NT2/D1 (cell line): ENCODE measurements at places on chromosomes 5 and 9.

DNA sequence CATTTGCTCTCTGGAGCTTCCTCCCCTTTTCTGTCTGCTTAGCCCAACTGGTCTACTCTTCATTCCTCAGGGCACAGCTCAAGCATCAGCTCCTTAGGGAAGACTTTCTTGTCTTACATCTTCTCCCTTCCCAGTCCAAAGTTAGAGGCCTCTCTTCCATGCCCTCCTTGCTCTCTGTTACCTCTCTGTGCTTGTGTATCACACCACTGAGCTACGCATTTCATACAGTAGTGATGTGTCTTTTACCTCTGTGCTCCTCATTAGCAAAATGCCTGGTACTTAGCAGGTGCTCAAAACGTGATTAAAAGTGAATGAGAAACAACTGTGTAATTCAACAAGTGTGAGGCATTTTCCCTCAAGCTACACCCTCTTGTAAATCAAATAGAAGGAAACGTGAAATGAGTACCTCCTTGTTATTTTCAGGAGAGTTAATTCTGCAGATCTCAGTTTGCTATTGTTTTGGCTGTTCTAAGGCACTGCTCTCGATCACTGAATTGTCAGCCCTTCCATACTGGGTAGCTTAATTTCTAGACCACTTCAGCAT, 39.0 kb downstream of the ERAP1 start:
- peak; percentile 2 for DNase-seq

- no peak for DNase-seq
Observed at GRCh38 chr5:87151547-87151946, 116.1 kb upstream of the RASA1 start.

DNA sequence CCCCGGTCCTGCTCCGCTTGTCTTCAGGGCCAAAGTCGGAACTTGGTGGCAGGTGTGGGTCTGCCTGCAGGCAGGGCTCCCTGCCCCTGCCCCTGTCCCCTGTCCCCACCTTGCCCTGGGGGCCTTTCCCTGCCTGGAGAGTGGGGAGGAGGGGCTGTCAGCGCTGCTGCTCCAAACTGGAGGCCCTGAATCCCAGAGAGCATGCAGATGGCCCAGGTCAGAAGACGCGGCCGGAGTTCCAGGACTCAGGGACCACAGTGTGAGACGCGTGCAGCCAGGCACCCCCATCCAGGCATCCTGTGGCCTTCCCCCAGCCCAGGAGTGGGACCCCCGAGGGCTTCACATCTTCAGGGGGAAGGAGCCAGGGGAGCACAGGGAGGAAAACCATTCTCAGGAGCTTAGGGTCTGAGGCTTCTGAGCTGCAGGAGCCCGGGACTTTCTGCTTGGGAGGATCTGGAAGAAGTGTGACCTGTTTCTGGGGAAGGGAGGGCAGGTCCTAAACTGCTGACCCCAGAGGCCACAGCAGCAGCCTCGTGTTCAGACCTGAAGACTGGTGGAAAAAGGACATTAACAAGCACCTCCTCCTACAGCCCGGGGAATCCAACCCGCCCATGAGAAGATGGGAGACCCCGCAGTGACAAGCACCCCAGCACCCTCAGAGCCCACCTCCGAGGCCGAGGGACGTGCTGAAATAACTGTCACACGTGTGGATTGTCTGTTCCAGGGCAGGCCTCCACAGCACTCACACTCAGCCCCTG, 38.0 kb downstream of the RASGEF1C start:
- no peak for DNase-seq

DNA sequence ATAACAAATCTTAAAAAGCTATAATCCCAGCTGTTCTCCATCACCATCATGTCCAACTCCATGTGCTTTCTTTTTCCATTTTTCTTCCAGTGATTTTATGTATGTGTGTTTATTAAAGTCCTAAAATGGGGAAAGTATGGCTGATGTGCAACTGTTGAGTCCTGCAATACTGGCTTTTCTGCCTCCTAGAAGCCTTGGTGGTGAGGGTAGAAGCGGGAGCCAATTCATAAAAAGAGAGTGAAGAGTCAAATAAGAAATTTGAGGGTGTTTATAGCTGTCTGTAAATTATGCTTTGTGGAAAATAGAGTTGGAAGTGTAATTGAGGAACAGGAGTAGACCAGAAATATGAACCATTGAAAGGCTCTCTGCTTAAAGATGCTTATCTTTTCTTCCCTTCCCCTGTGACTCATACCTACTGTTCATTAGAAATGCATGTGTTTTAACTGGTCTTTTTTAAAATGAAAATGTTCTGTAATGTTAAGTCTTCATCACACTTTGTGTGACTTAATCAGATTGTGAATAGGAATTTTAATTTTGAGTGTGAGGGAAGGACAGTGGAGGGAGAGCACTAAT, 80.1 kb downstream of the ZCCHC7 start:
- no peak for DNase-seq

- DNase-seq = no peak
Observed at GRCh38 chr5:9549941-9550340, 4.1 kb upstream of the SEMA5A start.

- DNase-seq = no peak
Observed at GRCh38 chr9:134214766-134215419, 50.5 kb upstream of the RNU6ATAC start.

DNA sequence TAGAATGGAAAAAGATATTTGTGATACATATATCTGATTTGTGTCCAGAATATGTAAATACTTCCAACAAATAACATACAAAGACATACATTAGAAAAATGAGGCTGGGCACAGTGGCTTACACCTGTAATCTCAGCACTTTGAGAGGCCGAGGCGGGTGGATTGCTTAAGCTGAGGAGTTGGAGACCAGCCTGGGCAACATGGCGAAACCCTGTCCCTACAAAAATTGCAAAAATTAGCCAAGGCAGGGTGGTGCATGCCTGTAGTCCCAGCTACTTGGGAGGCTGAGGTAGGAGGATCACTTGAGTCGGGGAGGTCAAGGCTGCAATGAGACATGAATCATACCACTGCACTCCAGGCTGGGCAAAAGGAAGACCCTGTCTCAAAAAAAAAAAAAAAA, 46.1 kb upstream of the CDC42SE2 start:
- no peak for DNase-seq

DNA sequence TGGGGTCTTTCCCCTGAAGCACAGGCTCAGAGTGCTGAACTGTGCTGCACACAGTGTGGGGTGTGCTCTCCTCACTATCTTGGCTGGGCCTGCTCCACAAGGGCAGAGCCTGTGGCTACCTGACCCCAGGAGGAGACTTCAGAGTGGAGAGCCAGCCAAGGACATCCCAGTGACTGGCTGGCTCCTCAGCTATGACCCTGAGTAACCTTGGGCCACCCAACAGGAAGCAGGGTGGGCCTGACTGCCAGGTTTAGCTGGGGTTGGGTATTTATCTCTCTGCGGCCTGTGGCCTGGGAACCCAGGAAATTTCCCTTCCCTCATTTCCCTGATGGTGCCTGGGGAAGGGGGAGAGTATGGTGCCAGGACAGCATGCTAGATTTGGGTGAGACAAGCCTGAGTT, 2.1 kb upstream of the EEIG1 start:
- no peak for DNase-seq

DNA sequence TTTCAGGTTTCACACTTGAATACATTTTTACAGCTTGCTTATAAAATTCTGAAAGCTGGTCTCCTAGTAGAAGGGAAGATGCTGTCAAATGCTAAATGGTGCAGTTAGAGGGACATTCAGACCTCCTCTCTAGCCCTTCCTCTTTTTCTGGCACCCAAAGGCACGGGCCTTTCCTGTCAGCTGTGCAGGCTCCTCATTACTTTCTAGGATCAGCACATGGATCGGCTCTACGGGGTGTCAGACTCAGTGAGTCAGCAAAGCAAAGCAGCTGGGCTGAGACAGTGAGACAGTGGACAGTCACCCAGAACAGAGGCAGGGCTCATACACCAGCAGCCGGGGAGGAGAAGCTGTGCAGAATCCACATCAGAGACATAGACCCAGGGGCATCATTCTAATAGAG, 80.0 kb upstream of the TNC start:
- DNase-seq = no peak

GRCh38 chr5:89758146-89758545, 651.4 kb downstream of the CETN3 start:
- no peak for DNase-seq

DNA sequence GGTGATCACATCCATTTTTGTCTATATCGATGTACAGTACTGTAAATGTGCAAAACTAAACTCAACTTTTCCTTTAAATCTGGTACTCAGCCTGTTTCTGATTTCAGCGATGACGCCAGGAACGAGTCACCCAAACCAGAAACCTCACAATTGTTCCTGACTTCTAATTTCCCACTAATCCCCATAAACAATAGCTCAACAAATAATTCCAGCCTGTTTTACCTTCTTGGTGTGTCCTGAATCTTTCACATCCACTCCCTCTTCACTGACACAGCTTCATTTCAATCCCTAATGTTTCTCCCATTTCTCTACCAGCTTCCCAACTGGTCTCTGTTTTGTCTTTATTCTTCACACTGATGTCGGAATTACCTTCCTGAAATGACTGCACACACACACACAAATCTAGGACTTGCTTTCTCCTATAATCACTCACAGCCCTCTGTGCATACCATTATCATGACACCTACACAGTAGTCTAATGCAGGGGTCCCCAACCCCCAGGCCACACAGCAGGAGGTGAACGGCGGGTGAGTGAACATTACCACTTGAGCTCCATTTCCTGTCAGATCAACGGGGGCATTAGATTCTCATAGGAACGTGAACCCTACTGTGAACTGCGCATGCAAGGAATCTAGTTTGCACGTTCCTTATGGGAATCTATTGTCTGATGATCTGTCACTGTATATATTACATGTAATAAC, 97.8 kb upstream of the SLC30A5 start:
- DNase-seq = no peak

GRCh38 chr5:73130811-73131210, 10.4 kb downstream of the TMEM171 start:
- DNase-seq = no peak

GRCh38 chr5:1919750-1920149, 37.0 kb upstream of the IRX4 start:
- DNase-seq = no peak

DNA sequence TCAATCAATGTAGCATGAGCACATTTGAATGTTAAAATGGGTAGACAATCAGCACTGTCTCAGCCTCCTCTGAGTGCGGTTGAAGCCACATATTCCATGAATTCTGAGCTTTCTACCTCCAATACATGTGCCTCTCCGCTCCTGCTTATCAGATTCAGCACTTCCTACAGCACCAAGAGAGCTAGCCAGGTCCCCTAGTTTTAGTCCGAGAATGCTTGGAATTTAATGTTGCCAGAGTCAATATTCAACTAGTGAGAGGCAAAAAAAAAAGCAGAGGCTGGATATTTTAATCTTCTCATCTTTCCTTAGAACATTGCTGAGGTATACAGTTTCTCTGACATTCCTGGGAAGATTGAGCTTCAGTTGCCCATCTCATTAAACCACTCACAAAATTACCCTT, 1979.1 kb upstream of the CDH9 start:
- no peak for DNase-seq

GRCh38 chr9:123724211-123724796, 205.6 kb downstream of the DENND1A start:
- DNase-seq = no peak

GRCh38 chr5:31999470-31999869, 174.6 kb downstream of the GOLPH3 start:
- DNase-seq = no peak

- no peak for DNase-seq
Observed at GRCh38 chr5:142095651-142096330, 12.8 kb upstream of the NDFIP1 start.

- no peak for DNase-seq
Observed at GRCh38 chr5:116372931-116373597, 201.6 kb downstream of the SEMA6A start.

- DNase-seq = no peak
Observed at GRCh38 chr5:67878933-67879332, 336.6 kb upstream of the PIK3R1 start.

DNA sequence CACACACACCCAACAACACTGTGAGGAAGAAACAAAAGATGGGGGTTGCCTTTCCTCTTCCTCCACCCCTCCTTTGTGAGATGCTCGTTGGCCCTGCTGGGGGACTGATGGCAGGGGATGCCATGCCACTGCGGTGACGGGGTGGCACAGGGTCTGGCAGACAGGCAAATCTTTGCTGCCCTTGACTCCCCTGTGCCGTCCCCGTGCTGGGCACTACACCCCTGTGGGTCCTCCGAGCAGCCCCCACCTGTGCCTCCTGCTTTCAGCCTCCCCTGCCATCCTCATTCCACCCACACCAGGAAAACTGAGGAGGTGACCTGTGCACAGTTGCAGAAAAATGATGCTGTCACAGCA, 40.2 kb upstream of the IER5L start:
- DNase-seq = no peak

GRCh38 chr5:37637165-37637845, 202.5 kb downstream of the GDNF start:
- no peak for DNase-seq

- DNase-seq = no peak
Observed at GRCh38 chr5:41822036-41822435, 48.2 kb downstream of the OXCT1 start.

DNA sequence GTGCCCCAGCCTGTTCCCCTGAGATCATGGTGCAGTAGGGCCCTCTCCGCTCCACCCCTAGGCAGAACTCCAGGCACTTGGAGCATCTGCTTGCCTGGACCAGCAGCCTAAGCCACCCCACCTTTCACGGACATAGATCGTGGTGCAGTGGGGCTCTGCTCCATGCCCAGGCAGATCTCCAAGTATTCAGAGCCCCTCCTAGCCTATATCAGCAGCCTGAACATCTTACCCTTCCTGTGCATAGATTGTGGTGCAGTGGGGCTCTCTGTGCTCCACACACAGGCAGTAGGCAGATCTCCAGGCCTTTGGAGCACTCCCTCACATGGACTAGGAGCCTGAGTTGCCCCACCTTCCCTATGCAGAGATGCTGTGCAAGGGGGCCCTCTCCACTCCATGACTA, 103.0 kb downstream of the GLIS3 start:
- DNase-seq = no peak

- DNase-seq = no peak
Observed at GRCh38 chr9:71209890-71210289, 88.5 kb upstream of the TRPM3 start.

DNA sequence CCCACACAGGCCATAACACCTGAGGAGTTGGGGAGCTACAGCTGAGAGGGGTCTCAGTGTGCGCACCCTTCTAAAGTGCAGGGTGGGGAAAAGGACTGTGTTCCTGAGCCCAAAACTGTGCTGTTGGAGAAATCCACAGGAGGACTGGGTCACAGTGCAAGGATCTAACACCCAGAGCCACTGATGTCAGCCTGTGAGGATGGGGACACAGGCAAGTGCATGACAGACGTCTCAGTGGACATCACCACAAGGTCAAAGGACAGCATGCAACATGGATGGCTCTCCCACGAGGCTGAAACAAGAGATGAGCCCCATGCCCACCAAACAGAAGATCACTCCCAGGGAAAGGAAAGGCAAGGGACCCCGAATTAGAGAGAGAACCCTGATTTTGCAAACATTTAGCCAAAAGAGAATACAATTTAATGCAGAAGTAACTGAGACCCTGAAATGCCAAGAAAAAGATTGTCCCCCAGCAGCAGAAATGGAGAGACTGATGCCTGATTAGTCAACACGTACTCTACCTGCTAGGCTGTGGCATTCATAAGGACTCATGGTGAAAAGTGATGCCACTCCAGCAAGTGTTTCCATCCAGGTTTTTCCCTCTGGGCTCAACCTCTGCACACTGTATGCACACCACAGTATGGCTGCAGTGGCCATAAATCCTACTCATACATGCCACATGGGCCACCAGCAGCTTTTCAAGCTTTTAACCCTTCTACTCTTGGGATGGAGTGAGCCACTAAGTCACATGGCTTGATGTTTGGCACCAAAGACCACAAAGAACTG, 14.2 kb downstream of the KLF9 start:
- DNase-seq = no peak
